ENCODE measurements at places on chromosomes 12 and 14.

DNA sequence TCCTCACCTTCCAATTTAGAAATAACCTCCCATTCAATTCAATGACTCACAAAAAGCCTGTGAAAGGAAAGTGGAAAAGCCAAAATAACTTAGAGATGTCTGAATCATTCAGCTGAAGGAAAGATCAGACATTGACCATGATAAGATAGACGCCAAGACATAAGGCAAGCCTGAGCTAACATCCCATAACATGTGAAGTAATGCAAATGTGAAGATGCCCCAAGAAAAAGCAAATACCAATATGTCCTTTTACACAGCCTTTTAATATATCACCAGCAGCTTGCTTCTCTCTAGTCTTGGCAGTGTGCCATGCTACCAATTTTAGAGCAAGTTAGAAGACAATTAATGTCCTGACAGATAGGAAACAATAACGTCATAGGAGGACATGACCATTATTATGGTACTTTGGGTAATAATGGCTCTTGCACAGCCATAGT, 2.4 kb upstream of the NUMB start:
- DNase-seq = no peak

DNA sequence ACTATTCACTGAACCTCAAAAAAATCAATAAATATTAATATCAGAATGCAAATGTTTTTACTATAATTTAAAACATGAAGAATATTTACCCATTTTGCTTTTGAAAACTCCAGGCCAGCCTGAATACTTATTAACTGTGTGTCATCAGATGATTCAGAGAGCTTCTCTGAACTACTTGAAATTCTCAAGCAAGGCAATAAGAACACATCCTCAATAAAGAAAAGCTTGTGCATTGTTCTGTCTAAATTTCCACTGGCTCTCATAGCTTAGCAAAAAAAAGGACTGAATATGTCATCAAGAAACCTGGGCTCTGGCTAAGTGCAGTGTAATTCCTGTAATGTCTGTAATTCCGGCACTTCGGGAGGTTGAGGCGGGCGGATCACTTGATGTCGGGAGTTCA, 194.1 kb downstream of the BTG1 start:
- no peak for DNase-seq

GRCh38 chr12:97984974-97985580, 522.5 kb downstream of the RMST start:
- DNase-seq = no peak

- no peak for DNase-seq
Observed at GRCh38 chr12:98743362-98743953, 98.4 kb downstream of the APAF1 start.

All from activated gamma-delta T cell treated with anti-CD3 and anti-CD28 coated beads, Interleukin-2, amount 50 U/mL, for 16 hours (primary cell).